ENCODE measurements at places on chromosomes 5 and 9.
A peak's percentile ranks its signal among the peaks of the same experiment; 100 is the strongest.

GRCh38 chr5:112024769-112025168 is 267.8 kb upstream of the NREP start:
- no peak for DNase-seq

GRCh38 chr5:89816038-89816437 is 593.5 kb downstream of the CETN3 start:
- no peak for DNase-seq

GRCh38 chr5:45648744-45649143 is 47.4 kb downstream of the HCN1 start:
- no peak for DNase-seq

DNA sequence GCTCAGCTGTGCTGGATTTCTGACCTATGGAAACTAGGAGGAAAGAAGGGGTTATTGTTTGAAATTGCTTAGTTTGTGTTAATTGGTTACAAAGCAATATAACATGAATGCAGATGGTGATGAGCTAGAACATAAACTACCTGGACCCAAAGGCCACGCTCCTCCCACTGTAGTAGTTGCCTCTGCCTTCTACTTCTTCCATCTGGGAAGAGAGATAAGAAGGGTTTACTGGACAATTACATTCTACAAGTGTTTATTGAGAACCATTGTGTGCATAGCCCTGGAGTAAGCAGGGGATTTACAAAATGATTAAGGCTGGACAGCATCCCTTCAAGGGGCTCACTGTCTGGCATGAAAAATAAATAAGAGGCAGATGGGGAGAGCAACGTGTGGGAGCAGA is 355.3 kb upstream of the TRPC7 start:
- no peak for DNase-seq

DNA sequence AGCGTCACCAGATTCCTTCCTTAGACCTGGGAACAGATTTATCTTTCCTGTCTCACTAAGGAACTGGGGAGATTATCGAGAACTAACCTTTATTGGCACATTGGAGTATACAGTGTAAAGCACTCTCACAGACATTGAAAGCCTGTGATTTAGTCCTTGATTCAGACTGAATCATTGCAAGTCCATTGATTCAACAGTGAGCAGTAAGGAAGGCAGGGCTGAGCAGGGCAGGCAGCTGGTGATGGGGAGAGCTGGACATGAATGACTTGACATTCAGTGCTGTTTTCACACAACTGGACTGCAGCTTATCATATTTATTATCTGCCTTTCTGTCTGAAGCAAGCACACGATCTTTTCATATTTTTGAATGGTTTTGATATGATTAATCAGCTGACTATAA is 16.2 kb downstream of the ISOC1 start:
- DNase-seq: no peak

DNA sequence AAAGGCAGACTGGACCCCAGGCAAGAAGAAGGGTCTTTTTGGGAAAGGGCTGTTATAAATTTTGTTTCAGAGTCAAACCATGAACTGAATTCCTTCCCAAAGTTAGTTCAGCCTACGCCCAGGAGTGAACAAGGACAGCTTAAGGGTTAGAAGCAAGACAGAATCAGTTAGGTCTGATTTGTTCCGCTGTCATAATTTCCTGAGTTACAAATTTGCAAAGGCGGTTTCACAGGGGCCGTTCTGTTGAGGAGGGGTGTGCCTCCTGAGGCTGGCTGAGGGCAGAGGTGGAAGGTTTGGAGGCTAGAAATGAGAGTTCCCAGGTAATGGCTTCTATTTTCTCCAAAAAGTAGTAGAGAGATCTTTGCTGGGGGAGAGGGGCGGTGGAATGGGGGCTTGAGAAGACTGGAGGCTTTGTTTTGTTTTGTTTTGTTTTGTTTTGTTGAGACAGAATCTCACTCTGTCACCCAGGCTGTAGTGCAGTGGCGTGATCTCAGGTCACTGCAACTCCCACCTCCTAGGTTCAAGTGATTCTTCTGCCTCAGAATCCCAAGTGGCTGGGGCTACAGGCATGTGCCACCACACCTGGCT is 4.1 kb upstream of the CERCAM start:
- no peak for DNase-seq

DNA sequence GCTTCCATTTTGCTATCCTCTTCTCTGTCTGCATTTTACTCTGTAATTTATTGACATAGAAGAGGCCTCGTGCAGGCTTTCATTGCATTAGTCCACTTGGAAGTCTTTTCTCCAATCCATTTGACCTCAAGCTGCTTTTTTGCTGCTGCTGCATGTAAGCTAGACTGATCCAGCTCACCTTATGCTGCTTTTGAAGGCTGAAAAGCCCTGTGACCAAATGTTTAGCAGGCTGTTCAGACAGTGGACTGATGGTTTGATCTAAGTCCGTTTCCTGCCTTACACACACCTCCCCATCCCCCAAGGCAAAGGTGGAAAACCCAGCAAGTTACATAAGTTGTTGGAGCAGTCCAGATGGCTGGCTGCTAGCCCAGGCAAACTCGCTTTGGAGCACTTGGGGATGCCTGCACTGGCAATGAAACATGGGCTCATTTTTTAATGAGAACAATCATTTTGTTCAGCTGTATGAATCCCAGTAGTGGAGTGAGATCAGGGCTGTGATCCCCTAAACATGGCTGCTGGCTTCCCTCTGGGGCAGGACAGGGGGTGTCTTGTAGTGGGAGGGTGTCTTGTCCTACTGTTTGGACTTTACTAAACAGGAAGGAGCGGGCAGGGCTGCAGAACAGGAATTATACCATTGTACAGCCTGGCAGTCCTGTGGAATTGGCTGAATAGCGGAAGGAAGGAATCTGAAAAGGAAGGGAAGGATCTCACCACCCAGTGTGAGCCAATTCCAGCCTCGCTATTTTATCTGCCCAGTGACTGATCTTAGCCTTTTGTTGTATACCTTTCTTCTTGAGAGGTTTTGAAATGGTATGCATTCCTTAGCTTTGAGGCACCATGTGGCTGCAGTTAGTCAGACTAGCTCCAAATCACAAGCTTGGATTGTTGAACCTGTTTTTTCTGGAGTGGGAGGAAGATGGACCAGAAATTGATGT is 212.0 kb downstream of the ARHGAP26 start:
- DNase-seq: peak; percentile 76

GRCh38 chr9:114494776-114495569 is 10.3 kb downstream of the WHRN start:
- no peak for DNase-seq
